ENCODE measurements at places on chromosomes 7 and 10. TPM values are rescaled to one million over a fixed set of nuclear protein-coding genes. Genes with fewer than 3 reads are reported as not detected.

Gene LLCFC1
- not detected for polyA plus RNA-seq

Gene GIMAP7
- 772 TPM for polyA plus RNA-seq

Gene INA
- not detected for polyA plus RNA-seq

Gene SFTPA2
- polyA plus RNA-seq = not detected

Gene ASB10
- not detected for polyA plus RNA-seq

Gene ST8SIA6
- polyA plus RNA-seq = 0.47 TPM
